ENCODE measurements at places on chromosomes 1 and 21.

GRCh38 chr1:18079941-18080735 lies 27.5 kb upstream of the IGSF21 start:
- no peak for DNase-seq

DNA sequence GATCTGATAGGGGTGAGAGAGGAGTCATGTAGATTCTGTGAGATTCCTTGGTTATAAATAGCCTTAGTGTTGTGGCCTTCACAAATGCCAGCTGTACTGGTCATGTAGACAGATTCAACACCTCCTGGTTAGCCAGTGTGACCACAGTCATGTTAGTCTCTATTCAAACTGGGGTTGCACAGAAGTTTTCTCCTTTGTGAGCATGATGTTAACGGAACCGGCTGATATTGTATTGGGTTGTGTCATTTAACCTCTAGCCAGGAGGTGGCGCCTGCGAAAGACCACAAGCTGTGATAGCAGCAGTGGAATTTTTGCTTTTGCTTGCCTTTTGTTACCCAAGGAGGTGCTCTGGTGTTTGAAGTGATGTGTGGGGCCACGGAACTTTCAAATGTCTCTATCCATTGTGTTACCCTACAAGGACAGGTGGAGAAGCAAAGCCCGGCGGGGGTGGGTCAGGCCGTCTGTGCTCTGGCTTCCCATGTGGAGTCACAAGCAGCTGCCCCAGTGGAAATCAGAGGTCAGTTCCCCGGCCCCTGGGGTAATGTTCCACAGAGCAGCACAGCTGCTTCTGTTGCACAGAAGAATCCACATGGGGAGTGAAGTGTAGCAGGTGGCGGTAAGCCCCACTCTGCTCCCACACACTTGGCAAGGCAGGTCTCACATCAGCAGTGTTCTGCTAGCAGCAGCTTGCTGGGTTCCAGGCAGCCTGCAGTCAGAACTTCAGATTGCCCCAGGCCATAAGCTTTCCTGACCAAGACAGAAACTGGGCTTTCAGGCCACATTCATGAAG lies 112.6 kb downstream of the ADAMTS1 start:
- DNase-seq = peak; percentile 42

DNA sequence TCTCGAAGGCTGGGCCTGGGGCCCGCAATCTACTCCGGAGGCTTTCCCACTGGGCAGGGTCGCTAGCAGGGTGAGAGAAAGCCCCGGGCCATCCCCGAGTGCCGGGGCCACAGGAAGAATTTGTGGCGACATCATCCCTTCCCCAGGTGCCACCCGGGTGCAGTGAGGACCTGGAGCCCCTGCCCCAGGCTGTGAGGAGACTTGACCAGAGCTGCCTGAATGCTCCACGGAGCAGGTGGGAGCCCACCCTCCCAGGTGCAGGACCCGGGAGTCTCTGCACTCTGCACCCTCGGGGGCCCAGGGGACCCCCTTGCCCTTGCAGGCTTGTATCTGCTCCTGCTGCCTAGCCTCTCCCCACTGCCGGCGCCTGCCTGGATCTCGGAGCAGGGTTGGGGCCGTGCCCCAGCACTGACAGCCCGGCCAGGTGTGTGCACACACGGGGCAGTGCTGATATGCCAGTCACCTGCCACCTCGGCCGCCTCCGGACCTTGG lies 67.5 kb upstream of the RGS7 start:
- DNase-seq = no peak

DNA sequence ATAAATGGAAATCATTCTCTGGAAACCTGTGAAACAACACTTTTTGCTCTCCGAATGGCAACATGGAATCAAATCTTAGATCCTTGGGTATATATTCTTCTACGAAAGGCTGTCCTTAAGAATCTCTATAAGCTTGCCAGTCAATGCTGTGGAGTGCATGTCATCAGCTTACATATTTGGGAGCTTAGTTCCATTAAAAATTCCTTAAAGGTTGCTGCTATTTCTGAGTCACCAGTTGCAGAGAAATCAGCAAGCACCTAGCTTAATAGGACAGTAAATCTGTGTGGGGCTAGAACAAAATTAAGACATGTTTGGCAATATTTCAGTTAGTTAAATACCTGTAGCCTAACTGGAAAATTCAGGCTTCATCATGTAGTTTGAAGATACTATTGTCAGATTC lies 45.7 kb downstream of the PTGFR start:
- peak; percentile 2 for DNase-seq

DNA sequence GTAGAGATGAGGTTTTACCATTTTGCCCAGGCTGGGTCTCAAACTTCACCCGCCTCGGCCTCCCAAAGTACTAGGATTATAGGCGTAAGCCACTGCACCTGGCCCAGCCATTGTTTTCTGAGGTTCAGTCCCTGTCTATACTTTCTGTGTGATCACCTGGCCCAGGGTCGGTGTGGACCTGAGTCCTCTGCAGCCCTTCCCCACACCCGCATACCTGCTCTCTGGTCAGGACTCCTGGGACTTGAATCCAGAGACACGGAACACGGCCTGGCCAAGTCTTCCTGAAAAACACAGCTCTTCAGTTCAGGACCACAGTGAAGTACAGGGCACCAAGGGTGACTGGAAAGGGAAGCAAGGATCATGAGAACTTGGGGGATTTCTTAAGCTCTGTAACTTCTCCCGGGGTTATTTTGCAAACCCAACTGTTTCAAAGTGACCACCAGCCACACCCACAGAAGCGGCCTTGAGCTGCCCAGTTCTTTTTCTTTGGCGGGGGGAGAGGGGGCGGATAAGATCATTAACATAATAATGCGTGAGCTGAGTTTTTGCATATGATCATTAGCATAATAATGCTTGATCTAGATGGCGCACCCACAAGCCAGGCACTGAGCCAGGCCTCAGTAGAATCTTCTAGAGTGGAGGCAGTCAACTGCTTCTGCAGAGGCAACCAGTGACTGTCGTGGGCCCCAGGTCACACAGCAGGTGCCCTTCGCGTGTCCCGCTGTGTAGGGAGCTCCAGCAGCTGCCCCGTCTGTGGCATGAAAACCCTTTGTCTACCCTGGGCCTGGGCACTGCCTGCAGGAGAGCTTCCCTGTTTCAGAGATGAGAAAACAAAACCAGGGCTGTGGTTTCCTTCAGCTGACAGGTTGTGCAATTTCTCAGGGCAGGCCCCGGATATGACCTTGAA lies 1.7 kb upstream of the NADK start:
- DNase-seq = no peak

DNA sequence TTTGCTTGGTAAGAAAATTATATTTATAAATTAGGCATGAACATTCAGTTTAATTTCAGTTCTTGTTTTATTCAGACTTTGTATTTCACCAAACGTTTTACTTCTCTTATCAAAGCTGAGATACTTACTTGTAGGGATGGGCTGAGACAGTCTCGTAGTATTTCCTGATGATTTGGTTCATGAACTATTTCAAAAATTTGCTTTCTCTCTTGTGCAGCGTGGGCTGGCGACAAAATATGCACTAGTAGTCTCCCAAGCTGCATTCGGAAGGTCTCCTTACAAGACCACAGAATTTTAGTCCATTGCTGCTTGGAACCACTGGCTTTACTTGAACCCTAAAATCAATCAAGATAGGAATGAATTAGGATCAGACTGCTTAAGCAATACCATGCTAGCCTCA lies 91.7 kb upstream of the GNG4 start:
- peak; percentile 64 for DNase-seq
